ENCODE measurements at places on chromosomes 12 and 14. TPM values are rescaled to one million over a fixed set of nuclear protein-coding genes. Genes with fewer than 3 reads are reported as not detected.

Gene GXYLT1
- 2.8 TPM for polyA plus RNA-seq

Gene GPRC5D
- not detected for polyA plus RNA-seq

Gene PRR4
- 22.1 TPM for polyA plus RNA-seq

Gene MYH6
- not detected for polyA plus RNA-seq

Gene LBHD2
- not detected for polyA plus RNA-seq

Gene KRT83
- not detected for polyA plus RNA-seq

Gene C12orf54
- not detected for polyA plus RNA-seq

Gene OTX2
- not detected for polyA plus RNA-seq

Gene MMP14
- 4.0 TPM for polyA plus RNA-seq

Gene SRGAP1
- 40.7 TPM for polyA plus RNA-seq

Gene IAPP
- not detected for polyA plus RNA-seq

Gene MAP3K9
- 7.7 TPM for polyA plus RNA-seq

Gene ITGB7
- polyA plus RNA-seq: not detected

Gene BDKRB1
- polyA plus RNA-seq: not detected

Gene GPX2
- 5.0 TPM for polyA plus RNA-seq

Gene HOXC4
- not detected for polyA plus RNA-seq

Gene CEBPE
- not detected for polyA plus RNA-seq

Gene SPX
- polyA plus RNA-seq: 1.6 TPM

Gene TSHR
- 2.9 TPM for polyA plus RNA-seq

Gene STAB2
- not detected for polyA plus RNA-seq

Gene FKBP3
- polyA plus RNA-seq: 370 TPM

Gene BEGAIN
- polyA plus RNA-seq: 0.74 TPM

Gene ADAM20
- not detected for polyA plus RNA-seq

Gene ATP23
- 13.2 TPM for polyA plus RNA-seq

Gene CHFR
- 0.45 TPM for polyA plus RNA-seq

Gene KRT3
- not detected for polyA plus RNA-seq

Gene C12orf50
- not detected for polyA plus RNA-seq

Gene SSPN
- 4.0 TPM for polyA plus RNA-seq

Gene SYCP3
- 6.0 TPM for polyA plus RNA-seq

Gene TMEM52B
- polyA plus RNA-seq: not detected

Gene SETD1B
- 1.2 TPM for polyA plus RNA-seq

Gene DPPA3
- polyA plus RNA-seq: not detected

Gene PLEKHG7
- polyA plus RNA-seq: not detected

Gene DCN
- 5.3 TPM for polyA plus RNA-seq

Gene ALG10B
- 4.0 TPM for polyA plus RNA-seq

Gene SIX6
- polyA plus RNA-seq: not detected

Gene HELB
- polyA plus RNA-seq: not detected

Gene CLEC9A
- polyA plus RNA-seq: not detected

Gene USP30
- polyA plus RNA-seq: 14.0 TPM

Gene HIGD1C
- not detected for polyA plus RNA-seq

Gene CLEC2D
- polyA plus RNA-seq: 4.9 TPM

Gene TOGARAM1
- polyA plus RNA-seq: 32.6 TPM

Gene CLEC1A
- 0.24 TPM for polyA plus RNA-seq

Data from Purkinje cell (primary cell).